Panc1 (cell line): ENCODE measurements at places on chromosomes 12 and 14. TPM values are rescaled to one million over a fixed set of nuclear protein-coding genes. Genes with fewer than 3 reads are reported as not detected.

The WNT5B gene
- 36.9 TPM for total RNA-seq

The CCDC196 gene
- not detected for total RNA-seq

DNA sequence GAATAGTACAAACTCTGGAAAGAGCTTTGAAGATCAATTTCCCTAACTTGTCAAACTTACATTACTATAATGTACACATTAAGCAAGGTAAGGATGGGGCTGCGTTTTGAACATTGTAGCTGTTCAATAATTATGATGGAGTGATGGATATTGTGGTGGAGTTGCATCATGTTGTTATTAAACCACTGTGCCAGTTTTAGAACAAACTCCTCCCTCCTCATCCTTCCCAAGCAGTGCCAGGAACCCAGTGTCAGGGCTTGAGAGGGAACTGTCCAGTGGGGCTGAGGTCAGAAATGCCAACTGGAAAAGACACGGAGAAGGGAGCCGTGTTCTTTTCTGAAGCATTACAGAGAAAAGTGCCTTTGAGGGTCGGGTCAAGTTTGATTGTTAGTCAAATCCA, 31.9 kb upstream of the PAPOLA start:
- peak; percentile 4 for DNase-seq
- no peaks in the 10 kb centered on the region for H3K27me3 ChIP-seq
- no peaks in the 10 kb centered on the region for H3K36me3 ChIP-seq
- H3K4me1 ChIP-seq, result 0 out of 2 replicates have a peak, but pooled peaks cover 3% of the 10 kb centered on the region
- peak overlapping the region; percentile 20; the same call in 1 of the 2 replicates for H3K4me3 ChIP-seq

The RILPL1 gene
- total RNA-seq, result 16.2 TPM

The DNAAF2 gene
- total RNA-seq, result 8.2 TPM

The TTLL5 gene
- total RNA-seq, result 23.5 TPM

- H3K27ac ChIP-seq, result peak overlapping the region; percentile 100
- no peak for DNase-seq
- H3K4me3 ChIP-seq, result peak overlapping the region; percentile 99; the same call in 1 of the 2 replicates
- no peaks in the 10 kb centered on the region for H3K27me3 ChIP-seq
Measured at GRCh38 chr12:46374310-46374709, 1.7 kb upstream of the SLC38A2 start.

The IL23A gene
- 0.41 TPM for total RNA-seq

GRCh38 chr12:108381787-108382436, 42.8 kb upstream of the CMKLR1 start:
- H3K4me3 ChIP-seq, result no peak overlapping the region
- no peaks in the 10 kb centered on the region for H3K27me3 ChIP-seq
- no peak overlapping the region for H3K27ac ChIP-seq

- H3K4me1 ChIP-seq, result peaks cover 33% of the 10 kb centered on the region
- H3K4me3 ChIP-seq, result no peak overlapping the region
- DNase-seq, result no peak
- peak overlapping the region; percentile 55 for H3K27ac ChIP-seq
Measured at GRCh38 chr12:103801709-103802585, 39.1 kb downstream of the NT5DC3 start.

The KRT71 gene
- not detected for total RNA-seq
